Tibial nerve (tissue), 4 donors: ENCODE measurements at places on chromosomes 11 and 22. TPM values are rescaled to one million over a fixed set of nuclear protein-coding genes. Genes with fewer than 3 reads are reported as not detected.

Gene SEC14L6
- total RNA-seq = 0.21 TPM

Gene PIH1D2
- 3.8 TPM for total RNA-seq

Gene TEX54
- not detected for total RNA-seq

Gene CALCB
- total RNA-seq = 0.42 TPM

Gene OR10G7
- total RNA-seq = not detected

Gene BSX
- not detected for total RNA-seq
